ENCODE measurements at places on chromosomes 12 and 14. TPM values are rescaled to one million over a fixed set of nuclear protein-coding genes. Genes with fewer than 3 reads are reported as not detected.

The SLC8A3 gene
- total RNA-seq = 0.49 TPM

The IGF1 gene
- total RNA-seq = 44.0 TPM

The GPRC5D gene
- not detected for total RNA-seq

The APOF gene
- total RNA-seq = not detected
